ENCODE measurements at places on chromosomes 4 and X. TPM values are rescaled to one million over a fixed set of nuclear protein-coding genes. Genes with fewer than 3 reads are reported as not detected.

RENBP gene
- total RNA-seq = 8.4 TPM

NLRP2B gene
- total RNA-seq = not detected

DNA sequence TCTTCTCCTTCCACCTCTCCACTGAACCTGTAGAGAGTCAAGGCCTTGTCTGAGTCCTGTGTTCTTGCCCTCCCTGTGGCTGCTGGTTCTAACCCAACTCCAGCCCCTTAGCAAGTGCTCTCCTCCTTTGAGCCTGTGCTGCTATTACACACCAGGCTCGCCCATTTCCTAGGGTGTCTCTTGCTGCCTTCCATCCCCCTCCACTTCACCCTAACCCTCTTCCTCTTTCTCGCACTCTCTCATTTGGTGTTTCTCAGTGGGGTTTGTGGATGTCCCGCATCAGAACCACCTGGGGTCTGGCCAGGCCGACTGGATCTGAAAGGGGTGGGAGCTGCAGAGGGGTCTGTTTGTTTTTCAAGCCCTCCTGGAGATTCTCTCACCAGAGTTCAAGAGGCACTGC lies 156.7 kb downstream of the SPRY1 start:
- H3K27me3 ChIP-seq = peaks cover 4% of the 10 kb centered on the region
- no peaks in the 10 kb centered on the region for H3K36me3 ChIP-seq
- DNase-seq = no peak

DNA sequence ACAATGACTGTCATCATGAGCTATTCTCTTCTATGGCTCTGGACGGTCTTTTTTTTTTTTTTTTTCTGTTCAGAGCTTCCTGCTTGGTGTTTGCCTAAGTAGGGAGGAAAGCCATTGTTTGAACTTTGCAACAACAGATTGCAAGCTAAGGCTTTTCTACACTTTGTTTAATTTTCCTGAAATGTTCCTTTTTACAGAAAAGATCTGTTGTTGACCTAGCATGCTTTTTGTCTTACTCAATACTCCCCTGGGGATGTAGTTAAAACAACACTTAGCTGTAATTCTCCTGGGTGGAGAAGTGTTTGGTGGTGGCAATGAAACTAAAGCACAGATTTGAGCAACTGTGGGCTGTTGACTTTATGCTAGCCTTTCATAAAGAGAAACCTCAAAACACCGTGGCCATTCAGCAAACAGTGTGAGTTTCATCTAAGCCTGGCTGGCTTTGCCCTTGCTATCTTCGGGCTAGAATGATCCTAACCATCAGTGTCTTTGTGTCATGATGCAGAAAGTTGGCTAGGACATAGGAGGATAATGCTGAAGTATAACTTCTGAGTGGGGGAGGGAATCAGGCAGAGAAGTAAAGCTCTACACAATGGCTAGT lies 110.5 kb downstream of the ANXA3 start:
- H3K4me3 ChIP-seq = no peak overlapping the region
- no peak overlapping the region for H3K27ac ChIP-seq
- peaks cover 2% of the 10 kb centered on the region for H3K27me3 ChIP-seq
- DNase-seq = peak; percentile 11
- H3K36me3 ChIP-seq = no peaks in the 10 kb centered on the region
- H3K4me1 ChIP-seq = peaks cover 34% of the 10 kb centered on the region

FRMPD4 gene
- not detected for total RNA-seq

- no peak overlapping the region for H3K4me3 ChIP-seq
- no peaks in the 10 kb centered on the region for H3K36me3 ChIP-seq
- H3K27me3 ChIP-seq = no peaks in the 10 kb centered on the region
- no peak for DNase-seq
- no peak overlapping the region for H3K27ac ChIP-seq
Measured at GRCh38 chr4:175789647-175790046, 22.4 kb downstream of the GPM6A start.

DNA sequence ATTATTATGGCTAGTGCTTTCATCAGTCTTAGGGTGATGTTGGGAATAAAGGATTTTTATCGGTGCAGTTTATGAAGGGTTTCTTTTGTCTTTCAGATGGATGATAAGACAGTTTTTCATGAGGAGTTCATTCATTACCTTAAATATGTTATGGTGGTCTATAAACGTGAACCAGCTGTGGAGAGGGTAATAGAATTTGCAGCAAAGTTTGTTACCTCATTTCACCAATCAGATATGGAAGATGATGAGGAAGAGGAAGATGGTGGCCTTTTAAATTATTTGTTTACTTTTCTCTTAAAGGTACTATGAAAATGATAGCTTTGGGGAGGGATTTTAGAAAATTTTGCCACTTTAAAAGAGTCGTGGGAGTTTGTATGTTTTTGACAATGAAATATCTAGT lies 1.3 kb downstream of the NCAPG start:
- no peak for DNase-seq
- peak overlapping the region; percentile 97 for H3K27ac ChIP-seq
- H3K36me3 ChIP-seq = peaks cover 54% of the 10 kb centered on the region
- peak overlapping the region; percentile 94 for H3K4me3 ChIP-seq

FMR1NB gene
- not detected for total RNA-seq

DNA sequence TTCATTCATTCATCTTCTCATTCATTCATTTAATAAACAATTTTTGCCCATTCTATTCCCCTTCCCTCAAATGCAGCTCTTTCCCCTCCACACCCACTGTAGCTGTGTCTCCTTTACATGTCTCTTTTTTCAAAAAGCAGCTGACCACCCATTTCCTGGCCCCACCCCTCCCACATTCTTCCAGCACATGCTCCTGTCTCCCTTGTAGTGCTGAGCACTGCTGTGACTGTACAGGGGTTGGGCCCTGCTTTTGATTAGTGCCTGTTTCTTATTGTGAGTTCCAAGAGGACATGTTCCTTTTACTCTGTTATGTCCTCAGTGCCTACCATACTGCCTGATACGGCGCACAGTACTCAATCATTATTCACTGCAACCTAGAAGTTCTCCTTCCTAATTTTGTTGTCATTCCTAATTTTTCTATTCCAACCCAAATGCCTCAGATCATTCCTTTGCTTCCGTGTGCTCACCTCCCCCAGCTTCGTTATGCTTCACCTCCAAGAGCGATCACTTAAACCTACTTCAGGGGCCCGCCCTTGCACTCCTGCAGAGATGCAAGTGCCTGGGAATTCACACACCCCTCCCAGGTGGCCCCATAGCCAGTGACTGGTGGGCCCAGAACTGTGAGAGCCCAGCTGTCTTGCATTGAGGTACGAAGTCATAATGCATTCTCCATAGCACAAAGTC lies 152.2 kb downstream of the STK32B start:
- H3K27me3 ChIP-seq = no peaks in the 10 kb centered on the region
- no peak overlapping the region for H3K4me3 ChIP-seq
- H3K27ac ChIP-seq = no peak overlapping the region
- H3K4me1 ChIP-seq = no peaks in the 10 kb centered on the region
- no peaks in the 10 kb centered on the region for H3K36me3 ChIP-seq
- no peak for DNase-seq

DNA sequence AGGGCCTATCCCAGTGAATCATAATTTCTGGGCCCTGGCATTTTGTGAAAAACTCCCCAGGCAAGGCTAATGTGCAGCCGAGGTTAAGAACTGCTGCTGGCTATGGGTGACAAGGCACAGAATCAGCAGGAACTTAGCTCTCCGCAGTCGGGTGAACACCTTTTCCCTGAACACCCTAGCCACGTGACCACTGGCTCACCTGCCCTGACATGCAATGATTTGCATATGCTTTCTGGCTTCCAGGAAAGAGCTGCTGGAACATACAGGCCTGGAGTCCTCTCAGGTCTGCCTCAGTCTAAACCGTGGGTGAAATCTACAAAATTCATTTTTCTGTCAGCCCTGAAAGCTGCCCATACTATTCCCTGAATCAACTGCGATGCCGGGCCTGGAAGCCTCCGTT lies 56.6 kb downstream of the ZNF827 start:
- H3K4me3 ChIP-seq = no peak overlapping the region
- H3K36me3 ChIP-seq = peaks cover 45% of the 10 kb centered on the region
- H3K27ac ChIP-seq = no peak overlapping the region
- peaks cover 3% of the 10 kb centered on the region for H3K4me1 ChIP-seq
- DNase-seq = no peak

- no peak overlapping the region for H3K4me3 ChIP-seq
- H3K36me3 ChIP-seq = no peaks in the 10 kb centered on the region
- no peaks in the 10 kb centered on the region for H3K27me3 ChIP-seq
- H3K4me1 ChIP-seq = no peaks in the 10 kb centered on the region
- no peak for DNase-seq
Measured at GRCh38 chr4:165662341-165662740, 210.7 kb upstream of the TLL1 start.

DNA sequence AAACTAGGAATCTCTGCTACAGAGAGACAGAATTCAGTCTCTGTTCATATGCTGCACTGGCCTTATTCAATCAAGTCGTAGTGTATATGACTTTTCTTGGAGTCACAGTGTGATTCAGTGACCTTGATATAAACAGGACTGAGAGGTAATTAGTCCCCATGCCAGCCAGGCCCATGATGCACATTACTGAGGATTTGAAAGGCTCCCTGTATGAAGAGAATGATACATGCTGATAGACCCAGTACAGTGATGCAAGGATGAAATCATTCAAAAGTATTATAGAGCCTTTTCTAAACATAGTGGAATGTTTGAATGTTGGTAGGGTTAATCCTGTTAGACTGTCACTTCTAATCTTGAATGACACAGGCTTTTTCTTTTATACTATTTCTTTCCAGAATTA lies 34.1 kb downstream of the ANXA3 start:
- no peak for DNase-seq
- no peak overlapping the region for H3K27ac ChIP-seq
- no peaks in the 10 kb centered on the region for H3K36me3 ChIP-seq
- H3K27me3 ChIP-seq = peaks cover 7% of the 10 kb centered on the region
- no peak overlapping the region for H3K4me3 ChIP-seq

TENM3 gene
- not detected for total RNA-seq

GRCh38 chrX:115423086-115423485 lies 133.6 kb downstream of the LUZP4 start:
- no peaks in the 10 kb centered on the region for H3K27me3 ChIP-seq
- DNase-seq = no peak
- no peak overlapping the region for H3K4me3 ChIP-seq
- H3K27ac ChIP-seq = no peak overlapping the region

DNA sequence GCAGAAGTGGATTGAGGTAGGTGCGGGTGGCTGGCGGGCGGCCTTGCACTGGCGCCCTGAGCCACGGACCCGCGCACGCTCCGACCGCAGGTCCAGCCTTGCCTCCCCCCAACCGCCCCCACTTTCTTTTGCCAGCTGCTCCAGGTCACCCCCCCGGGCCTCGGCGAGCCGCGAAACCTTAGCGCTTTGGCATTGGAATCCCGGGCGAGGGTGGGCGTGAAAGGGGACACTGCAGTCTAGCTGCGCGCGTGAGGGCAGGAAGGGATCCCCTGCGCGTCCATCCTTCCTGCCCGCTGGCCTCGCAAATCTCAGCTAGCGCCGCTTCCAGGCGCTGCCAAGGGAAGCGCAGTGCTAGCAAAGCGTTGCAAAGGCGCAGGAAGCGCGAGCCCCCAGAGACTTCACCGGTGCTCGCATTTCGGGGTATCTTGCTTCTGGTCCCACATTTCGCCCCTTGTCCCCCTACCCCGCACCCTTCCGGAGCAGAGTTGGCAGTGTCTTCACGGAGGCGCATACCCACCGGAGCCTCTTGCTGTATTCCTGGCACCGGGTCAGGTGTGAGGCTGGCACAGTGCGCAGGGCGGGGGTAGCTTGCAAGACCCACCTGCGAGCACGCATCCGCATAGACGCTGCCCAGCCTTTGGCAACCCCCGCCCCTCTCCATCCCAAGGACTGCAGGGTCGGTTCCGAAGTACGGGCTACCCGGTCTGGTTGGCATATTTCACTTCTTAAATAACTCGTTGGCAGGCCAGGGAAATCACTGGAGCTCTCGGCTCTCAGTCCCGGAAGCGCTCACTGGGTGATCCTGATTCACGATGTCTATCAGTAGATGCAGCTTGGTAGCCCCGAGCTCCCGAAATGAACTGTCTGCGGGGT lies 104.4 kb downstream of the UCHL1 start:
- H3K4me3 ChIP-seq = no peak overlapping the region
- no peak overlapping the region for H3K27ac ChIP-seq
- no peak for DNase-seq
- H3K4me1 ChIP-seq = no peaks in the 10 kb centered on the region
- H3K27me3 ChIP-seq = peaks cover 42% of the 10 kb centered on the region
- no peaks in the 10 kb centered on the region for H3K36me3 ChIP-seq

DNA sequence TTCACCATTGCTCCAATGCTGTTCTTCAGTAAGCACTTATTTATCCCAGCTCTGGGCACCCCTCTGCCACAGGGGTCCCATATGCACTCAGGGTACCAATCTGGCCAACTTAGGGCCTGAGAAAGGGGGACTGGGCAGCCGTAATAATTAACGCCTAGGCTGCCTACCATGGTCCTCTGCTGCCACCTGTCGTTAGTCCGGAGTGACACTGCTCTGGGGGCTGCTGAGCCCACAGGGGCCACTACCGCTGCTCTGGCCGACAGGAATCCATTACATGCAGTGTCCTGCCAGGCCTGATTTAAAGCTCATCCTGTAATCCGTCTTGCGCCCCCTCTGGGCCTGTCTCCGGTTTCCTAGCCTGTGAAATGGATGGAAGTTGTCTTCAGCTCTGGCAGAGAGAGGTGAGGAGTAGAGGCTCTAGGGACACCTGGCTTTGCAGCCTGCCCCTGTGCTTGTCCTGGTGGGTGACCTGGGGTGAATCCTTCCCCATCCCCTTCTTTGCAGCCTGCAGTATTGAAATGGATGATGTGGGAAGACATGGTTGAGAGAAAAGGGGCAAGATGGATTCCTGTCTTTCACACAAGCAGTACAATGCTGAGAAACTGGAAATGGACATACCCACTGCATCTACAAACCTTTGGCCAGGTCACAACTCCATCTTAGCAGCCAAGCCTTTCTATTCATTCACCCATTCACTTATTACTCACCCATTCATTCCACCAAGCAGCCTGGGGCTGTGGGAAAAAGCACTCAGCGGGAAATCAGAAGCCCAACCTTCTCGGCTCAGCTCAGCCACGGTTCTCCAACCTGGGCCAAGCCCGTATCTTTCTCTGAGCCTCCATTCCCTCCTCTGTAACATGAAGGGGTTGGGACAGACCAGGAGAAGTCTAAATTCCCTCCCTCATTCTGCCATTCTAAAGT lies 116.3 kb upstream of the NALF2 start:
- H3K4me3 ChIP-seq = no peak overlapping the region
- no peaks in the 10 kb centered on the region for H3K27me3 ChIP-seq
- no peak overlapping the region for H3K27ac ChIP-seq
- no peaks in the 10 kb centered on the region for H3K4me1 ChIP-seq

- H3K36me3 ChIP-seq = peaks cover 17% of the 10 kb centered on the region
- H3K4me1 ChIP-seq = no peaks in the 10 kb centered on the region
- no peaks in the 10 kb centered on the region for H3K27me3 ChIP-seq
- H3K27ac ChIP-seq = no peak overlapping the region
- H3K4me3 ChIP-seq = no peak overlapping the region
Measured at GRCh38 chrX:71450433-71451106, 82.3 kb upstream of the OGT start.
